ENCODE measurements at places on chromosomes 3 and 15.

DNA sequence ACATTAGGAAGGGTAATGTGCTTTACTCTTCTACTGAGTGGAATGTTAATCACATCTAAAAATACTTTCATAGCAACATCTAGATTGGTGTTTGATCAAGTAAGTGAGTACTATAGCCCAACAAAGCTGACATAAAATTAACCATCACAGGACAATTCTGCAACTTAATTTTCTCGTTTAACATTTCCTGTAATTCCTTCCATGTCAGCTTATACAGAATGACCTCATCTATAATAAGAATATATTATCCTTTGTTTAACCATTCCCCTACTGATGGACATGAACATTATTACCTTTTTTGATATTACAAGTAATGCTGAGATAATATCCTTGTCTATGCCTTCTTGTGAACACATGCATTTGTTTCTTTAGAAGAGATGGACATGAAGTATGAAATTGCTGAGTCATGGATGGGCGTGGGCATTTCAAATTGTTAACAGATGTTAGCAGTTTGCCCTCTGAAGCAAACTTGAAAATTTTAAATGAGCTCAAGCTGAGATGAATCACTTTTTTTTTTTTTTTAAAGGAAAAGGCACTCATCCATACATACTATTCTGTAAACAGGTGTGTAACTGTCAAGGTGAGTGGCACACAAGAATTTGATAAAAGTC, 85.1 kb downstream of the OXNAD1 start:
- DNase-seq: no peak

GRCh38 chr3:104764496-104764895, 602.2 kb upstream of the ALCAM start:
- DNase-seq: no peak

- DNase-seq: no peak
Observed at GRCh38 chr15:59885832-59886231, 118.3 kb upstream of the FOXB1 start.

GRCh38 chr3:37852097-37852496, 9.6 kb upstream of the CTDSPL start:
- no peak for DNase-seq

- peak; percentile 67 for DNase-seq
Observed at GRCh38 chr3:115790759-115791158, 167.4 kb downstream of the GAP43 start.
